ENCODE measurements at places on chromosomes 16 and 17.
A peak's percentile ranks its signal among the peaks of the same experiment; 100 is the strongest.

GRCh38 chr16:49713770-49714169, 142.1 kb downstream of the ZNF423 start:
- DNase-seq: no peak

DNA sequence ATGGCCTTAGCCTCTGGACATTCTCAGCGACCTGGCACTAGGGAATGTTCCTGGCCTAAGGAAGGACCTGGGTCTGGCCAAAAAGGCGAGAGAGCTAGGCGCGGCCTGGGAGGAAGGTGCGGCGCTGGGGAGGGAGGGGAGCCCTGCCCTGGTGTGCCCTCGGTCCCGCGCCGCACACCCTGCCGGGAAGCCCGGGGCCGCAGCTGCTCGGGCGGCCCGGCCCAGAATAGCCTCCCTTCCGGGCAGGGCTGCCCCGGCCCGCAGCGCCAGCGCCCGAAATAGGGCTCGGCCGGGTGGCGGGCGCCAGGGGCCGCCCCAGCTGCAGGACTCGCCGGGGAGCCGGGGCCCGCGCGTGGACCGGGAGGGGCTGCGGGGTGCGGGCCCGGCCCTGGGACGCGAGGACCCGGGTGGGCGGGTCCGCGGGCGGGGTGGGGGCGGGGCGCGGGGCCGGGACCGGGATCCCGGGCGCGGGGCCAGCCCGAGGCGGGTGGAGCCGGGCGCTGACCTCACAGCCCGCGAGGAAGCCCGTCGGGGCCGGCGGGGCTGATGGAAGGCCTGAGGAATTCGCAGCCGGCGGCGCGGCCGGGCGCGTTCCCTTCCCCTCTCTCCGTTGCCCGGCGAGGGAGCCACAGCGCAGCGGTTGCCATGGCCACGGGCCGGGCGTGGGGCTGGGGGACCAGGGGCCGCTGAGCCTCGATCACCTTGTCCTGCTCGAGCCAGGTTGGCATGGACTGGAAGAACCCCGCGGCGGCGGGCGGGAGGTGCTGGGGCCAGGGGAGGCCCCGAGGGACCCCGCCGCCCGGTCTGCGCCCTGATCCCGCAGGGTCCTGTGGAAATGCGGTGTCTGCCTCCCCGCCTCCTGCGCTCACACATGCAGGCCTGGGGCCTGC, 18.1 kb downstream of the SOCS3 start:
- no peak for DNase-seq

- DNase-seq: no peak
Observed at GRCh38 chr17:35846055-35846809, 22.5 kb downstream of the HEATR9 start.

GRCh38 chr17:19753051-19753509, 5.0 kb upstream of the ALDH3A1 start:
- peak; percentile 53 for DNase-seq

DNA sequence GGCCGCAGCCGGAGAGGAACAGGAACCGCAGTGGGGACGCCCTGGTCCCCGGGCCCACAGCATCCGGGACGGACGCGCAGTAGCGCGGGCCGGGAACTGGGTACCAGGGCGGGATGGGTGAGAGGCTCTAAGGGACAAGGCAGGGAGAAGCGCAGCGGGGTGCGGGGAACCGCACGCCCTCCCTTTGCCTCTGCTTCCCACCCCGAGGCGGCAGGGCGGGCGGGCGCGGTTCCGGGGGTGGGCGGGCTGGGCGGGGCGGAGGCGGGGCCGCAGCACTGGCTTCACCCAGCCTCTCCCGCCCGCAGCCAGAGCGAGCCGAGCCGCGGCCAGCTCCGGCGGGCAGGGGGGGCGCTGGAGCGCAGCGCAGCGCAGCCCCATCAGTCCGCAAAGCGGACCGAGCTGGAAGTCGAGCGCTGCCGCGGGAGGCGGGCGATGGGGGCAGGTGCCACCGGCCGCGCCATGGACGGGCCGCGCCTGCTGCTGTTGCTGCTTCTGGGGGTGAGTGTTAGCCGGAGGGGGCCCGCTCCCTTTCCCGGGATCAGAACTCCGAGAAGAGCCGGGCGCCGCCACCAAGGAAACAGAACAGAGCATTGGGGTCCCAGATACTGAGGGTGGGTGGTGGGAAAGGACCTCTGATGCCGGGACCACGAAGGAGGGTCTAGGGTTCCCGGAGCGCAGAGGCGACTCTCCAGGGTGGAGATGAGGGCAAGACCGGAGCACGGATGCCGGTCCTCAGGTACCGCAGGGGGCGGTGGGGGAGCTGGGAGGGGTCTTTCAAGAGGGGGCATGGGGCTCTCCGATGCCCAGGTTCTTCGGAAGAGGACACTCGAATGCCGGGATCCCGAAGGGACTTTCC, at the start of gene NGFR:
TSS of gene NGFR (plus strand) at position 308 of the 856 bp plus-strand sequence. CDS start at position 433, 125 bp downstream.
- peak; percentile 25 for DNase-seq

GRCh38 chr17:42679492-42680330, 1.9 kb downstream of the CCR10 start:
- DNase-seq: peak; percentile 76

DNA sequence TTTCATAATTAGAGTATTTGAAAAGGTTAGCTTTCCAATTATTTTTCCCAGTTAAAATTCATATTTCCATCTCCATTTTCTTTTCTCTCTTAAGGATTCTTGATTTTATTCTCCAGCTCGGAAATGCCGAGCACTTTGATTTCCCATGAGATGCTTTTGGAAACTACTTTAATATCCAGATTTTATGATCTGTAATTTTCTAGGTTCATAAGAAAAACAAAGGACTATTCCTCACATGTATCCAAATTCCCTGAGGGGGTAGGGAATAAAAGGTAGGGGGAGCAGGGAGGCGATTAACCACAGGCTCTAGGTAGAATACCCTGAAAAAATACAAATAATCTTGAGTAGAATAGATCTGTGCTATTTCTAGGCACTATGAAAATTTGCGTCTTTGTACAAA, 938 bp downstream of the RNF43 start:
- DNase-seq: no peak

DNA sequence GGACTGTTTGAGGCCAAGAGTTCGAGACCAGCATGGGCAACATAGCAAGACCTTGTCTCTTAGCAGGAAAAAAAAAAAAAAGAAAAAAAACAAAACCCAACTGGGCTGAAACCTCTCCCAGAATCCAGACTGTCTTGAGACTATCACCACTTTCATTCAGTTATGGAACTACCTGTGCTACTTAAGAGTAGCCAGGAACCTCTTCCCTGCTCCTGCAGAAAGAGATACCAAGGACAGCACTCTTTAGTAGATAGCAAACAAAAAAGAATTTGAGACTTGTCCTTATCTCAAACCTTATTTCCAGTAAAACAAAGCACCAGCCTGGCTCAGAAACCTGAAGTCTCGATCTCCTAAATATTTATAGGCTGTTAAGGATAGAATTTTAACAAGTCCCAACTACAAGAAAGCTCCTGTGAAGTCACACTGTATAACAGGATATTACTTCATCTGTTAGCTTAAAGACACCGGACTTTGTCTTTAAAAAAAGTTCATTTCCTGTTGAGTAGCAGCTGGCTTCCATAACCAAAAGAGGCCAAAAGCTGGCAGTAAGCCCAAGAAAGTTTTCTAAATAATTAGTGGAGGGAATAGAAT, 5.1 kb downstream of the CDR2 start:
- no peak for DNase-seq

- no peak for DNase-seq
Observed at GRCh38 chr17:68390888-68391545, 66.3 kb downstream of the WIPI1 start.

- no peak for DNase-seq
Observed at GRCh38 chr17:44831371-44831770, 1.3 kb upstream of the GJC1 start.

DNA sequence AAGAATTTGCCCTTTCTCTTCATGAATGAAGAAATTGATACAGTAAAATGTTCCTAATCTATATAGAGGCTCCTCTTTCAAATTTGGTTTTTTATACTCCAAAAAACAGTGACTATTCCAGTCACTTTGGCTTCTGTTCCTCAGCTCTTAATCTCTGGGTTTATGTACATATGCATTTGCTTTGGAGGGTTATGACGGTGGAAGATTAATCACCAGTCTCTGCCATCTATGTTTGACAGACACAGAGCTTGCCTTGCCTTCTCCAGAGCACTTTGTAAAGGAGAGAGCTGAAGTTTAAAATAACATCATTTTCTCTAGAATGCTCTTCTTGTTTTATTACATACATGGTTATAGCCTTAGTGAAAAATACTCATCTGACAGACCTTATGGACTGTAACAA, 99.3 kb downstream of the NLK start:
- DNase-seq: no peak
